Upper lobe of left lung (tissue), 6 donors: ENCODE measurements at places on chromosomes 11 and 22.

DNA sequence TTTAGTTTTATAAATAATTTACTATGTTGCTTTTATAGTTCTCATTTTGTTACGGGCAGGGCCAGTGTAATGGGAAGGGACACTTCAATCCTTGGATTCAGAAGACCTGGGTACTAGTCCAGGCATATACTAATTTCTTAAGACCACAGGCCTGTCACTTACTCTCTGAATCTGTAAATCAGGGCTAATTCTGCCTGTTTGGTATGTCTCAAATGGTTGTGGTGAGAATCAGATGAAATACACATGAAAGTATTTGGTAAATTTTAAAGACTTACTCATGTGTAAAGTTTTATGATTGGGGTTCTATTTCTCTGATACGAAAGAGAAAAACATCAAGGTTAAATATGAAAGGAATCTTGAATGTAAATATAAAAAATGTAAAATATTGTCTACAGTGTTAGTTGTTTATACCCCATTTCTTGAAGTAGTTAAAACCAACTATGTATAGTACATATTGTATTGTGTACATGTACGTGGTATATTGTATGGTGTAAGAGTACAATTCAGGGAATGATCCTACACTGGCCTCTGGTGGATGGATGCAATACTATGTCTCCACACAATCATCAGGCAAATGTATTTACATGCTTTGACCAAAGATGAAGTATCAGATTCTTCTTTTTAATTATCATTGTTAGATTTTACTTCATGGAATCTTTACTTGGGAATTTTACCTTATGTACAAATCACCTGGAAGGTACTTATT, 24.5 kb upstream of the RAG2 start:
- no peak for DNase-seq

DNA sequence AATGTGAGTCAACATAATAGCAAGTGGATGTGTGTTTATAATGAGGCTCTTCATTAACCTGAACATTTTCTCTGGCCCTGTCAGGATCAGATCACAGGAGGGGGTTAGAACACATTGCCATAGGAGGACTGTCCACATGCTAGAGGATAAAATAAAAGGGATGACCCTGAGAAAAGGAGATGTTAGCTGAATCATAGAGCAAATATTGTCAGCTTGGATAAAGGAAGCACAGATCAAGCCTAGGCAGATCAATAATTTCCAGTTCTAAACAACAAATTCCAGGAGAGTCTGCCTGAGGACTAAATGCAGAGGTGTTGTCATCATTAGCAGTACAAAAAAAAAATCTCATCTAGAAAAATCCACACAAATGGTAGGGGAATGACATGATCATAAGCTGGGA, 337.9 kb downstream of the LRRC4C start:
- no peak for DNase-seq

GRCh38 chr22:37019309-37020191, at the start of the genes MPST and TST:
Gene MPST (plus strand): TSS chr22:37019742. CDS start chr22:37019837, 95 bp downstream.
Gene TST (minus strand): TSS chr22:37019447. CDS start chr22:37018732, 715 bp downstream.
- DNase-seq, result peak; percentile 87

DNA sequence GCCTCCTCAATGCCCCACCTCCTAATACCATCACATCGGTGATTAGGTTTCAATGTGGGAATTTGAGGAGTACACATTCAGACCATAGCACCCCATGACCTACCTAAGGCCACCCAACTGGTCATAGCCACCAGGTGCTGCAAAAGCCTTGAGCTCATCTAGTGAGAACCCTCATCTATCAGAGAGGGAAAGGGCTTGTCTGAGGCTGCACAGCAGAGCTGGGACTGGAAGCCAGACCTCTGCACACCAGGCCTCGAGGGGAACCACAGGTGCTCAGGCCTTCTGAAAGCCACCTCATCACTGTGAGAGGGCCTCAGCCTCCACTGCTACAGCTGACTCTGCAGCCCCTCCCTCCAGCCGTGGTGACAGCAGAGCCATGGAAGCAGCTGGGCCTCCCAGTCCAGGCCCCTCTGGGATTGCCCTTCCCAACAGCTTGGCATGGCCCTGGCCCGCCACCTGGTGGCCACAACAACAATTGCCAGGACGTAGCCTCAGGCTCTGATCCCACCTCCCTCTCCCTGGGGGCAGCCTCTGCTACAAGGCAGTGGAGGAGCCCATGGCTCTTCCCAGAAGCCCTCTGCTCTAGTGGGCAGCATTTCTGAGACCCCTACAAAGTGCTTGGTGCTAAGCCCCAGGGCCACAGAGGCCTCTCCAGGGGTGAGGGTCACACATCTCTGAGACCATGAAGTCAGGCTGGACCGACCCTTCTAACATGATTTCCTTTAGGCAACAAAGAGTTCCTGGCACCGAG, 41.0 kb upstream of the PRDM11 start:
- peak; percentile 89 for DNase-seq

- DNase-seq, result peak; percentile 10
Observed at GRCh38 chr22:44583854-44584253, 85.8 kb upstream of the RTL6 start.

DNA sequence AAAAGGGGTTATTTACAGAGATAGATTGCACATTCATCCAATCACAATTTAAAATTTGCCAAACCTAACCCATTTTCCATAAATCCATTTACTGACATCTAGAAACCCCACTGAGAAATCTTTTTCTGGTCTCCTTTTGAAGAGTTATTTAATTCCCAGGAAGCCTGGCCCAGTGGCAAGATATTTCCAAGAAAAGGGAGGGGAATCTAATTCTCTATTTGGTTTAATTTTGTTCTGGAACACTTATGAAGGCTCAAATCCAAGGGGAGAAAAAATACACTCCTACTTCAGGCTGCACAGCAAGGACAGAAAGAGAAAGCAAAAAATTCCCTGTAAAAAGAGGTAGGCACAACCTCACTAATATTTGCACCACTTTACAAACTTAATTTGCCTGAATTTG, 88.2 kb upstream of the LDLRAD3 start:
- DNase-seq, result no peak

- no peak for DNase-seq
Observed at GRCh38 chr11:130179396-130180306, 20.1 kb downstream of the ST14 start.

DNA sequence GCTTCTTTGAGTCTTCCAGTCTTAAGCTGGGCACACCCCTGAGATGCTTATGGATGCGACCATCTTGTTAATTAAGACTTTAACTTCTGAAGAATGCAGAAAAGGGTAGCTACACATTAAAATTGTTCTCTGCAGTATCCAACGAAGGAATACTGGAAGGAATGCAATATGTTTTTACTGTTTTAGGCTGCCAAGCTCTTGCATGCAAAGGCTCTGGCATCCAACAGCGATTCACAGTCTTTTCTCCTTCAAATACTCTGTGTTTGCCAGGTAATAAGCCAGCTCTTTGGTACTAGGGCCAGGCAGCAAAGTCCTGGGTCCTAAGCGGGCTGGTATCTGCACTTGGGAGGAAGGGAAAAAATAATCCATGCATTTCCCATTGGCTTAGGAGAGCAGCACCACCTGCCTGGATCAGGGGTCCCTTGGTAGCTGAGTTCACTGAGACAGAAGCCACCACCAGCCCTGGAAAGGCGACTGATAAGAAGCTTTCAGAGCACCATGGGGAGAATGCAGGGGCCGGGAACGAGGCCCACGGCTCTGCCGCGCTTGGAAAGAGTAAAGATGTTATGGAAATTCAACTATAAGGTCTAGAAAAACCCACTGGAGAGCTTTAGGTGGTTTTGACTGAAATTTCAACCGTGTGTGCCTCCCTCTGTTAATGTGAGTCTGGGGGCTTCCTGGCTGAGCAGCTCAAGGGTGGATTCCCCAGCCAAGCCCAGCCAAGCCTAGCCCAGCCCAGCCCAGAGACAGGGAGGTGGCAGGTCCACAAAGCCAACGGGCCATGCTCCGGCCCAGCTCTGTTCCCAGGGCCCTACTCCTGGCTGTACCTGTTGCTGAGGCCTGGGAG, 67.0 kb upstream of the CCND1 start:
- no peak for DNase-seq

- DNase-seq, result peak; percentile 65
Observed at GRCh38 chr11:45371251-45372115, 85.3 kb upstream of the SYT13 start.

- no peak for DNase-seq
Observed at GRCh38 chr11:19953336-19953735, 206.9 kb downstream of the DBX1 start.

DNA sequence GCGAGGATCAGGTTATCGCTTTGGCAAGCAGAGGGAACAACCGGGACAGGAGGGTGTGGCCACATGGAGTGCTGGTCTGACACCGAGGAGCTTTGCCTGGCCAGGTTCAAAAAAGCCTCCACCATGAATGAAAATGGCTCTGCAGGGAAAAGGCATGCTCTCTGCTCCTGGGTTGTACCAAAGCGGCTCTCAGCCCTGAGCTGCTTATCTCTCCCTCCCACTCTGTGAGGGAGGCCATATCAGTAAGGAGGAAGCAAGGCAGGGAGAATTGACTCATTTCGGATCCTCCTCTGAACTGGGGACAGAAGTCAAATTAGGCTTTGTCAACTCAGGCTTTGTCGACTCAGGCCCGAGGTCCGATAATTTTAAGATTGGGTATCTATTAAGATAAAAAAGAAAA, 82.9 kb upstream of the CRTAM start:
- DNase-seq, result no peak

GRCh38 chr11:112277941-112278340, 17.3 kb upstream of the PLET1 start:
- DNase-seq, result no peak

- DNase-seq, result no peak
Observed at GRCh38 chr11:106765469-106766258, 252.6 kb downstream of the GUCY1A2 start.

DNA sequence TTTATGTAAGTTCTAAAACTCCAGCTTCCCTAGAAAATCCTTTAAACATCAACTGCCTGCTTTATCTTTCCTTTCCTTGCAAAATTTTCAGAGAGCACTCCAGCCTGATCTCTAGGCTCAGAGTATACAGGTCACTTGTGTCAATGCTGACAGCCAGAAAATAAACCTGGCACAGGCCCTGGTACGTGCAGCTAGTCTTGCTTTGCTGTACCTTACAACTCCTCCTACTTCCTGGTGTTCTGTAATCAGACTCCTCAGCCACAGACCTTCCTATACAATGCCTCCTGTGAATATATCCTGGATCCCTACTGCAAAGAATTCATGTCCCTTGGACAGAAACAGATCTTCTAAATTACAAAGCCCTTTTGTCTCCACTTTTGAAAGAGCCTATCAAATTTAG, 24.2 kb upstream of the TMEM123 start:
- DNase-seq, result no peak

DNA sequence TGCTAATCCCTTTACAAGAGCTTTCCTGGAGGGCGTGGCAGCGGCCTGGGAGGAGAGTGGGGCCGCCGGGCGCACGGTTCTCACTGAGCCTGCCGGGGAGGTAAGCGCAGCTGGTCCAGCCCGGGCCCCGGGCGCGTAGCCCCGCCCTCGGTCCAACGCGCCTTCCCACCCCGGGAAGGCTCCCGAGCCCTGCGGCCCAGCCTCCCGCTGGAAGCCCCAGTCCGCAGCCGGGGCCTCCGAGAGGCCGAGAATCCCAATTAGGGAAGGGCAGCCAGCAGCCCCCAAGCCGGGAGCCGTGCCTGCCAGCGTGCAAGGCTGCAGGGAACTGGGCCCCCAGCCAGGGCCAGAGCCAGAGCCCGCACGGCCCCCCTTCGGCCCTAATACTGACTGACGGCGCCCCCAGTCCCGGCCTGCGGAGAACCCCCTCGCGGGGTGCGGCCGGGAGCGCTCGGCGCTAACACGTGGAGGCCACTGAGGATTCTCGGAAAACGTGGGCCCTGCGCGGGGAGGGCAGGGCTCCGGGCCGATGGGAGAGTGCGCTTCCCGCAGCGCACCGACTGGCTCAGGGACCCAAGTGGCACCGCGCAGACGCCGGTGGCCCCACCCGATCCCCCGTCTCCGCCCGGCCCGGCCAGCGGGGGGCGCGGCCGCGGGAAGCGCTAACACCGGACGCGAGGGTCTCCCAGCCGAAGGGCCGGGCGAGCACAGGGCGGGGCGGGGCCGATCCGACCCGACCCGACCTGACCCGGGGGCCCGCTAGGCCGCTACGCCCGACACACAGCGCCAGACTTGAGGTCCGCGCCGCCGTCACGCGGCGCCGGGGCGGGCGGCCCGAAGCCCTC, 5.7 kb downstream of the ZFTA start:
- DNase-seq, result peak; percentile 88

- no peak for DNase-seq
Observed at GRCh38 chr11:54558407-54558806, 45.4 kb downstream of the OR4C46 start.

DNA sequence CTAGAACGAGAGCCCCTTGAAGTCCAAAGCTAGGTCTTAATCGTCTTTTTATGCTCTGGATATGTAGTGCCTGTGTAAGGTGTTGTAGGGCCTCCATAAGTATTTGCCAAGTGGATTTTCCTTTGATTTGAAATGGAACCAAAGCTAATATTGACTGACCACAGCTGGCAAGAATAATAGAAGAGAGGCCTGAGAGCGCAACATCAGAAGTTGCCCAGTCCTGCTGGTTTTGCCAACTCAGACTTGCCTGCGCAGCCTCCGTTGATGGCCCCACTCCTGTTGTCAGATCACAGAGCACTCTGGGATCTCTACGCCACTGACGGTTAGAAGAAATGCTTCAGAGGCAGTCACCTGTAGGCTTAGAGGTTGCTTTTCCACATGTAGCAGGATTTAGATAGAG, 251.2 kb downstream of the TENM4 start:
- no peak for DNase-seq

- no peak for DNase-seq
Observed at GRCh38 chr22:28978863-28979796, 82.5 kb downstream of the C22orf31 start.
